ENCODE measurements at places on chromosomes 13 and 19.

DNA sequence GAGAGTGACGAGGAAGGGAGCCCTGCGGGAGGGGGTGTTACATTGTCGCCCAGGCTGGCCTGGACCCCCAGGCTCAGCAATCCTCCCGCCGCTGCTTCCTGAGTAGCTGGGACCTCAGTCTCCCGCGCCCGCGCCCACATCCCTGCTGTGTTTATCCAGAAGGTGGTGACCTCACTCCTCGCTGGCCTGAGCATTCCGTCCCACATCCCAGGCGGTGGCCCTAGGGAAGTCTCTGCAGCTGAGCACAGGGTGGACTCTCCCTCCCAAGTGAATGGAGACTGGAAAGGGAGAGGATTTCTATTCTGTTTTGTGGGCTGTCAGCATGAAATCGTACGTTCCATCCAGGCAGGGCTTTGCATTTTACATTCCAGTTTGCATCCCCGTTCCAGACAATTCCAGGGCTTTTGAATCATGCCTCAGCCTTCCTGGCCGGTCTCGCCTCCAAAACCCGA, 401 bp upstream of the ZNF765 start:
- peak; percentile 77 for ATAC-seq
- H3K27me3 ChIP-seq: no peaks in the 10 kb centered on the region
- peak overlapping the region; percentile 68 for H3K27ac ChIP-seq
- no peaks in the 10 kb centered on the region for H3K36me3 ChIP-seq

GRCh38 chr19:55279340-55279739, 570 bp downstream of the HSPBP1 start:
- peaks cover 37% of the 10 kb centered on the region for H3K36me3 ChIP-seq
- ATAC-seq: no peak
- H3K4me3 ChIP-seq: peak overlapping the region; percentile 66
- H3K27ac ChIP-seq: peak overlapping the region; percentile 90
- no peaks in the 10 kb centered on the region for H3K4me1 ChIP-seq

DNA sequence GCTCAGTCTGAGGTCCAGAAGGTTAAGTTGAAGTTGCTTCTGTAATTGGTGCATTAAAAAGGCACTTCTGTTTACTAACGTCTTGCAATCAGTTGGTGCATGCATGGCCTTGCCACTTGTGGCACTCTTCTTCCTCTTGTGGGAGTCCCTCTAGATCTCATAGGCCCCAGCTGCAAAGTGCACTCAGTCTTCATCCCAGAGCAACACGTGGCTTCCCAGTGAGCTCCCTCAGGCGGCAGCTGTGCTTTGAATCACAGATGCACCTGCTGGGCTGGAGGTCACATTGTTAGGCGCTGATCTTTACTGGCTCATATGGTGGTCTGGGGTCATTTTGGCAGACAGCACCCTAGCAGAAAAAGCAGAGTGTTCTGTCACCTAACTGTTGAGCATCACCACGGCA, 215.7 kb downstream of the ZNF536 start:
- no peaks in the 10 kb centered on the region for H3K36me3 ChIP-seq
- no peak overlapping the region for H3K4me3 ChIP-seq
- ATAC-seq: no peak
- H3K27ac ChIP-seq: no peak overlapping the region
- peaks cover under 1% of the 10 kb centered on the region for H3K27me3 ChIP-seq
- no peaks in the 10 kb centered on the region for H3K4me1 ChIP-seq

- no peaks in the 10 kb centered on the region for H3K27me3 ChIP-seq
- no peaks in the 10 kb centered on the region for H3K36me3 ChIP-seq
- H3K4me3 ChIP-seq: no peak overlapping the region
- ATAC-seq: no peak
Observed at GRCh38 chr13:113748101-113748861, 10.7 kb upstream of the TMEM255B start.

DNA sequence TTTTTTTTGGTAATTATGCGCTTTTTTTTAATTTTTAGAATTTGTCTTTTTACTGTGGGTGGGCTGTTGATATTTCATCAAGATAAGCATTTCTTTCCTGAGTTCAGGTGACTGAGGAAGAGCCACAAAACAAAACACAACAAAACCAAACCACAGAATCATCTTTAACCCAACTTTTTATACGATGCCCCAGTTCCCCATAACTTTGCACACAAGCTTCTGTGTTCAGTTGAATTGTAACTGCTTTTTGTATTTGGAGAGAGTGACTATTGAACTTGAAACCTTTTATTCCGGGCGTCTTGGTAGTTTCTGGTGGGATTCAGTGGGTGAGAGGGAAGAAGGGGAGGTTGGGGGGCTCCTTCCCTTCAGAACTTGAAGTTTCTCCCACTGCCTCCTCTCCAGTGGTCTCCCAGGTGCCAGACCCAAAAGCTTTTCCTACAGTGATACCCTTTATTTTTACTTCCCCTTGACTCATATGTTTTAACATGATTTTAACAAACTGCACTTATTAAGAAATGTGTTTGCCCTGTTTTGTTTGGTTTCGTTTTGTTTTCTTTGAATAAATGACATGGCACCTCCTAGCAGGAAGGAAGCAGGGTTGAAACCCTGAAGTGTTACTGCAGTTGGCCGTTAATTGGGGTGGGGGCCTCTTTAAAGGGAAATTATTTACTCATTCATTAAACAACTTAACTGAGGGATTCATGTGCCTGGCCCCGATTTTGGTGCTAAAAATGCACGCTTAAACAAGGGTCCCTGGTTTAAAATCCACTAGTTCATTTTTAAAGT, 2.7 kb upstream of the CCDC97 start:
- no peak for ATAC-seq
- H3K36me3 ChIP-seq: peaks cover 64% of the 10 kb centered on the region

DNA sequence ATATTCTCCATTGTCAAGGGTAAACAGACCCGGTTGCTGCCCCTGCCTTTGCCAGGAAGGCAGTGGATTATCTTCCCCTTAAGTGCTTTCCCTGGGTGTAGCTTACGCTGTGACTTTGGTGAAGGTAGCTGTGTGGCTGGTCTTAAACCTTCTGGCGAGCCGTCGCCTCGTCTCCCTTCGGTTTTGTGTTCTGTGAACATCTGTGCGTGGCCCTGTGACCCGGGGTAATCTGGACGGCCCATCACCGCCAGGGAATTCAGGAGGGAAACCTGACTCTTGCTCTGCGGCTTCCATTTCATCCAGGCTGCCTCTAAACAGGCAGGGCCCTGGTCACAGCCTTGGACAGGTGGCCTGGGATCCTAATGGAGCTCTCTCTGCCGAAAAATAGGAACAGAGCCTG, 78.7 kb downstream of the SHISA2 start:
- H3K27ac ChIP-seq: no peak overlapping the region
- H3K36me3 ChIP-seq: no peaks in the 10 kb centered on the region
- no peaks in the 10 kb centered on the region for H3K4me1 ChIP-seq
- H3K4me3 ChIP-seq: no peak overlapping the region

GRCh38 chr19:37725181-37725580, 5.6 kb upstream of the ZNF607 start:
- no peak for ATAC-seq
- H3K27me3 ChIP-seq: no peaks in the 10 kb centered on the region
- peaks cover 8% of the 10 kb centered on the region for H3K36me3 ChIP-seq
- no peak overlapping the region for H3K27ac ChIP-seq
- no peaks in the 10 kb centered on the region for H3K4me1 ChIP-seq

DNA sequence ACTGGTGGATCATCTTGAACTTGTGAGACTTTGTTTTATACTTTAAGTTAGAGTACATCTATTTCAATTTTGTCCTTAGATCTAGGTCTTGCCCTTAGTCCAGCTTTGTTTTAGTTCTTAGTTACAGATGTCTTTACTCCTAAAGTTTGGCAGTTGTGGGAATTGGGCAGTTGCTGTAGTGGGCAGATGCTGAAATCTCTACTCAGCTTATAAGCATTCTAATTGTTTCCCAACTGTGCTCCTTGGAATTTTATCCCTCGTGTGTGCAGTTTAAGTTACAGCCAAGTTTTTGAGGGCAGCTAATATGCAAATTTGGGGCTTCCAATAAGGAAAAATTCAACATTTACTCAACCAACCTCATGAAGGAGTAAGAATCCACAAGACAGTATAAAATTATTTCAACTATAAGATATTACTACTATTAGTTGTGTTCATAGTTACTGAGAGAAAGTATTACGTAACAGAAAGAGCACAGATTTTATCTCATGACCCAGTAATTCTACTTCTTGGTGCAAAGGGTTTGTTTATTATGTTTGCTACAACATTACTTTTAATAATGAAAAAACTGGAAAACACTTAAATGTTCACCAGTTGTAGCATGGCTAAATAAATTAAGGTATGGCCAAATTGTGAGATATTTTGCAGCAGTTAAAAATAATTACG, 32.9 kb downstream of the CCDC122 start:
- no peaks in the 10 kb centered on the region for H3K27me3 ChIP-seq
- no peaks in the 10 kb centered on the region for H3K36me3 ChIP-seq
- H3K4me3 ChIP-seq: no peak overlapping the region
- H3K4me1 ChIP-seq: no peaks in the 10 kb centered on the region

- H3K4me3 ChIP-seq: no peak overlapping the region
- no peak for ATAC-seq
- H3K36me3 ChIP-seq: no peaks in the 10 kb centered on the region
- H3K27ac ChIP-seq: no peak overlapping the region
Observed at GRCh38 chr19:58166708-58167280, 16.1 kb upstream of the ZNF274 start.

- H3K27ac ChIP-seq: no peak overlapping the region
- H3K4me1 ChIP-seq: no peaks in the 10 kb centered on the region
- no peaks in the 10 kb centered on the region for H3K36me3 ChIP-seq
- peaks cover 51% of the 10 kb centered on the region for H3K27me3 ChIP-seq
- H3K4me3 ChIP-seq: no peak overlapping the region
Observed at GRCh38 chr13:25167382-25168174, 4.5 kb downstream of the AMER2 start.

- no peak for ATAC-seq
- H3K36me3 ChIP-seq: peaks cover 55% of the 10 kb centered on the region
- no peak overlapping the region for H3K27ac ChIP-seq
- H3K27me3 ChIP-seq: no peaks in the 10 kb centered on the region
- H3K4me1 ChIP-seq: no peaks in the 10 kb centered on the region
Observed at GRCh38 chr19:40006273-40006691, 9.4 kb downstream of the ZNF546 start.

DNA sequence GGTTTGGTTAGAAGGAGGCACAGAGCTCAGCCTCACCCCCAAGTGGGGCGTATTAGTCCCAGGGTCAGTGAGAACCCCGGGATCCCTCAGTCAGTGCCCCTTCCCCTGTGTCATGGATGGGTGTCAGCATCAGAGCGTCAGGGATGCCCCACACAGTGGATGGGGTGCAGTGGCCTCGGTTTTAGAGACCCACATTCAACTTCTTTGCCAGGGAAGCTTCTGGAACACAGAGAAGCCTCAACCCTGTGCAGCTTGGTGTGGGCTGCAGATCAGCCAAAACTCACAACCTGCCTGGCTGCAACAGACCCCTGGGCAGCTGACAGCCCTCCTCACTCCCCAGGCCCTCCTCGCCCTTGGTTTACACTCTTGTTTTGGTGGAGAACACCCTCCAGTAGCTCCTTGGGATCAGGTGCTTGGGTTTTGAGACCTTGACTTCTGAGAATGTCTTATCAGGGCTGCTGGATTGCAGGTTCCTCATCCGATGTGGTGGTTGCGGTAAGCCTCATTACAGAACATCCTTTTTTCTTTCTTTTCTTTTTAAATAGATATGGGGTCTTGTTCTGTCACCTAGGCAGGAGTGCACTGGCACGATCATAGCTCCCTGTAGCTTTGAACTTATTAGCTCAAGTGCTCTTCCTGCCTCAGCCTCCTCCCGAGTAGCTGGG, 11.0 kb downstream of the ZNF333 start:
- H3K27ac ChIP-seq: no peak overlapping the region
- ATAC-seq: no peak
- no peaks in the 10 kb centered on the region for H3K4me1 ChIP-seq
- H3K4me3 ChIP-seq: no peak overlapping the region
- no peaks in the 10 kb centered on the region for H3K36me3 ChIP-seq
- H3K27me3 ChIP-seq: no peaks in the 10 kb centered on the region

DNA sequence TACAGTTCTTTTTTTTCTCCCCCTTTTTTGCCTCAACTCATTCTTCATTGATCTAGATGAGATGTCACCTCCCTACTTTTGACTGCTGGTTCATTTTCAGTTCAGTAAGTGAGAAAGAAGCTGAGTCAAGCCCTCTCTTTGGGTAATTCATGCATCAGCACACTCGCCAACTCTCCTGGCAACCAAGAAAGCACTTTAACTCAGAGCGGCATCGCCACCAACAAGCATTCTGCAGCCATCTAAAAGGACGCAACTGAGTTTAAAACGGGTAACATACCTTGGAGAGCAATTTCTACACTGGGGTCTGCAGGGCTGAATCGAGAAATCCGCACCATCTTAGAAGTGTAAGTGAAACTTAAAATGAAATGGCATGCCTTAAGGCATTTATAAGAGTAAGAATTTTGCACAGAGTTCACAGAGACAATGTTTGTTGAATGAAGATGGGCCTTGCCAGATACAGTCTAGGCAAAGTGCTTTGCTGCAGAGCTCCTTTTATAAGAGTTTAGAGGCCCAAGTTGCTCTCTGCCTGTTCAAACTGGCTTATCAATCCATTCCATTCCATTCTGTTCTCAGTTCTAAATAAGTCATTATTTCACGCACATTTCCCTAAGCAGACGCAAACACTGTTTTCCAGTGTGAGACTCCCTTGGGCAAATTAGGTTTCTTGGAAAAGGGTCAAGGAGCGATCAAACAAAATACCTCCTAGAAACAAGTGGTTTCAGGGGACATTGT, 338.0 kb downstream of the ENOX1 start:
- ATAC-seq: no peak
- no peak overlapping the region for H3K4me3 ChIP-seq
- H3K27me3 ChIP-seq: no peaks in the 10 kb centered on the region
- peaks cover 2% of the 10 kb centered on the region for H3K4me1 ChIP-seq

GRCh38 chr13:110152351-110152750, 154.6 kb downstream of the COL4A1 start:
- no peak overlapping the region for H3K4me3 ChIP-seq
- no peaks in the 10 kb centered on the region for H3K27me3 ChIP-seq
- no peaks in the 10 kb centered on the region for H3K4me1 ChIP-seq
- no peak for ATAC-seq
- peaks cover 100% of the 10 kb centered on the region for H3K36me3 ChIP-seq

DNA sequence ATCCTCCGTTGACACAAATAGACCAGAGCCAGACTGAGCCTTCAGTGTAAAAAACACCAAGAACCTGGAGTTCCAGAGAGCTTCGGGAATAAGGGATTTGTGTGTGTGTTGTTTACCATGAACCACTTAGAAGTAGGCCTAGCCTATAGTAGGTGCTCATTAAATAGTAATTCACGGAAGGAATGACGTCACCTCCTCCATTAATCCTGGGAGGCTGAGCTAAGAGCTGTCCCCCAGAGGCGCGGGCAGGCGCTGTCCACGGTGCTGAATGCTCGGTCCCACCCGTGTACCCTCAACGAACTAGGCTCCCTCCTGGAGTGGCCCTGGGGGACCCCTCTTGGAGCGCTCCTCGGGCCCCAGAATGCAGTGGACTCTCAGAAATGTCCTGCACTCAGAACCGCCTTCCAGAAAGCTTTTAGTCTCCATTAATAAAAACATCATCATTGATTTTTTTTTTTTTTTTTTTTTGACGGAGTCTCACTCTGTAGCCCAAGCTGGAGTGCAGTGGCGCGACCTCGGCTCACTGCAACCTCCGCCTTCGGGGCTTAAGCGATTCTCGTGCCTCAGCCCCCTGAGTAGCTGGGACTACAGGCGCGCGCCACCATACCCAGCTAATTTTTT, 6.5 kb downstream of the UNC13A start:
- H3K27me3 ChIP-seq: peaks cover 98% of the 10 kb centered on the region
- no peak for ATAC-seq
- no peak overlapping the region for H3K4me3 ChIP-seq
- no peaks in the 10 kb centered on the region for H3K36me3 ChIP-seq

- H3K4me3 ChIP-seq: no peak overlapping the region
- H3K27ac ChIP-seq: no peak overlapping the region
- no peaks in the 10 kb centered on the region for H3K36me3 ChIP-seq
- ATAC-seq: no peak
- H3K4me1 ChIP-seq: peaks cover 3% of the 10 kb centered on the region
Observed at GRCh38 chr19:51020988-51021651, 1.6 kb upstream of the KLK10 start.
